ENCODE measurements at places on chromosomes 5 and 9.

DNA sequence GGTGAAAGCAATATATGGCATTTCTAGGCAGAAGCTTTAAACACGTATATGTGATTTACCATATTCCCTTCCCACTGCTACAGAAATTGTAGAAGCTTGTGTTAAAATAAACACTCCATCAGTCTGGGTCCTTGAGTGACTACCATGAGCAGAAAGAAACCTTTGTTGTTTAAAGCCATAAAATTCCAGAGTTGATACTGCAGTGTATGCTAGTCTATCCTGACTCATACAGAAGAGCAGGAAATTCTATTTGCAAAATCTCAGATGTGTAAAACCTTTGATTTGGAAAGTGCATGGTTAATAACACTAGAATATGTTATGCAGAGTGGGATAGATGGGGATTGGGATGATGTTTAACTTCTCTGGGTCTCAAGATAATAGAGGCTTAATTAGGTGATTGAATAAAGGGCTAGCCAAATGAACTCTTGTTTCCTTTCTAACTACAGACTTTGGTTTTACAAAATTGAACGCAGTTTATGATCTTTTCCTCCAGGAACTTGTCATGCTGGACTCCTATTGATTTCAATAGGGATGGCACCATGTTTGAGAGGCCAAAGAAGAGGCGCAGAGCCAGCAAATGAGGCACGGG is 282.7 kb upstream of the VLDLR start:
- no peak for DNase-seq

GRCh38 chr5:172274951-172275753 is 8.4 kb downstream of the UBTD2 start:
- peak; percentile 28 for DNase-seq

DNA sequence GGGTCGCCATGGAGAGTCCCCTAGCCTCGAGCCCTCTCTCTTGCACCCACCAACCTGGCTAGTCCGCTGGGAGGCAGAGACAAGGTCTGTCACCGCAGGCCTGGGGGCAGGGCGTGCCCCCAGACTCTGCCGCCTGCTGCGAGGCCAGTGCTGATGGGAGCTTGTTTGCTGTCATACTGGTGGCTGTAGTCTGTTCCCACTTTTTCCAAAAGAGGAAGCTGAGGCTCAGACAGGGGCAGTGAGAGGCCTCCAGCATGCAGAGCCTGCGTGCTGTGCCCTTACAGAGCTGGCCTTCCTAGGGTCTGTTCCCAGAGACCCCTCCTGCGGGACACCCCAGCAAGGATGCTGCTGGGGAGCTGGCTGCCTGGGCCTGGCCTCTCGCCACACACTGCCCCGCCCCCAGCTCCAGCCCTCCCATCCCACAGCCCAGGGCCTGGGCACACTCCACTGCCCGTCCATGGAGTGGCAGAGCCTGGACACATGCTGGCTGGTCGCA is 21.0 kb upstream of the SUSD3 start:
- DNase-seq = no peak

GRCh38 chr9:35912791-35913400 is 3.6 kb downstream of the SPAAR start:
- DNase-seq = no peak

DNA sequence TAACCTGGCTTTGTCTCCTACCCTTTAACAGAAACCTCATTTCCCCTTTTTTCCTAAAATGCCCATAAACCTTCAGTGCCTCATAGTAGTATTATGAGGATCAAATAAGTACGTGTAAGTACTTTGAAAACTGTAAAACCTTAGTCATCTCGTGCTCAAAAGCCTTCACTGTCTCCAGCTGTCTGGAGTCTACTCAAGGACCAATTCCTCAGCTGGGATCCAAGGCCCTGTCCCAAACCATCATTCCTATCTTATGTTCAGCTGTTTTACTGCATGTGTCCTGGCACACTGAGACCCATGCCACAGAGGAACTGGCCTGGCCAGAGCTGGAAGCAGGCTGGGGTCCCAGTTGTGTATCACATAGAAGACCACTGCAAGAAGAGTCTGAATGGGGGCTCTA is 15.9 kb downstream of the ADAMTSL1 start:
- DNase-seq = no peak

- DNase-seq = peak; percentile 33
Measured at GRCh38 chr9:81519816-81520495, 169.4 kb downstream of the TLE1 start.

DNA sequence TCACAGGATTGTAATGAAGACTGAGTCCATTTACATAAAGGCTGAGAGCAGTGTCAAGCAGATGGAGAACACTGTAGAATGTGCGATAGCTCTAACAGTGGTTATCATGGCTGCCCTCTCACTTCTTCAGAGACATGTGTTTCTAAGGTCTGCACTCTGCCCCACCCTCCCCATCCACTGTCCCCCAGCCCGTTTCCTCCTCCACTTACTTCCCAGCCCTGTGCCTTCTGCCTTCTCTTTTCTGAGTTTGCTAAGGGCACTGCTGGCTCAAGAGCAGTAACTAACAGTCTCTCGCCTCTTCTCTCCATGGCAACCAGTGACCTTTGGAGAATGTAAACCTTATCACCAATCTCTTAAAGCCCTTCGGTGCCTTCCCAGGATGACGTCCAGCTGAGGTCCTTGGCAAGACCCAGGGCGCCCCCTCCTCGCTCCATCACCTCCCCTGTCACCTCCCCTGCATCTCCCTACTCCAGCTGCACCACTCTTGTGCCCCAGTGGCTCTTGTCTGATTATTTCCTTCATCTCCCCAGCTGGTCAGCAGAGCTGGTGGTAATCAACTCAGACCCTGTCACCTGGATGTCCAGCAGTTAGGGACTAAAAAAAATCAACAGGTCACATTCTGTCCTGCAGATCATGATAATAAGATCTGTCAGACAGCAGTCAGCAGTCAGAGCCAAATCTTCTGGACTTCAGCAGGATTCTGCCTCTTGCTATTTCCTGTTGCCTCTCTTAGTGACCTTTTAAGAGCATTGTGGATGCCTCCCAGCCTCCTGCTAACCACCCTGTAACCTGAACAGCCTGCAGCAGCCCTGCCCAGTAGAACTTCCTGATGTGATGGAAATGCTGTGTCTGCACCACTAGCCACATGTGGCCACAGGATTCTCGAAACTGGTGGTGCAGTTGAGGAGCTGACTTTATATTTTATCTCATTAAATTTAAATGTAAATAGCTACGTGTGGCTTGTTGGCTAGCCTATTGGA is 9.0 kb downstream of the FXN start:
- DNase-seq = peak; percentile 92

DNA sequence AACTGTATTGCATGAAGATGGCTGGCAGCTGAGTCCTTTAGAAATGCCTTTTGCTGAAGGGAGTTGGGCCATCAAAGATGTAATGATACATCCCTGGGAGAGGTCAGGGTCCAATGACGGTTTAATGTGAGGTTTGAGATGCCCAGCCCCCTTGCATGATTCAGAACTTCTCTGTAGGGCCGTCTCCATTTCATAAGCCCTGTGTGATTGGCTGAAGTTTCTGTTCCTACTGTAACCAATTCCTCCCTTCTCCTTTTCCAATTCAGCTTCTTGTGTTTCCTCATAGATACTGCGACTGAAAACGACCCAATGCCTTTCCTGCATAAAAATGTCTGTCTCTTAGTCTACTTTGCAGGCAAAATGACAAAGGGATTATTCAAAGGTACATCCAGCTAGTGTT is 47.9 kb upstream of the ST8SIA4 start:
- DNase-seq = no peak

- DNase-seq = no peak
Measured at GRCh38 chr9:93115486-93116071, 18.5 kb downstream of the NINJ1 start.

- no peak for DNase-seq
Measured at GRCh38 chr9:109171926-109172325, 4.9 kb upstream of the FRRS1L start.

- peak; percentile 65 for DNase-seq
Measured at GRCh38 chr5:107474716-107475489, 195.8 kb downstream of the EFNA5 start.

GRCh38 chr9:122200960-122201595 is 27.7 kb downstream of the LHX6 start:
- DNase-seq = no peak

GRCh38 chr9:3855929-3856328 is 330.1 kb upstream of the RFX3 start:
- peak; percentile 54 for DNase-seq

- no peak for DNase-seq
Measured at GRCh38 chr9:112618385-112619009, 99.4 kb downstream of the INIP start.

DNA sequence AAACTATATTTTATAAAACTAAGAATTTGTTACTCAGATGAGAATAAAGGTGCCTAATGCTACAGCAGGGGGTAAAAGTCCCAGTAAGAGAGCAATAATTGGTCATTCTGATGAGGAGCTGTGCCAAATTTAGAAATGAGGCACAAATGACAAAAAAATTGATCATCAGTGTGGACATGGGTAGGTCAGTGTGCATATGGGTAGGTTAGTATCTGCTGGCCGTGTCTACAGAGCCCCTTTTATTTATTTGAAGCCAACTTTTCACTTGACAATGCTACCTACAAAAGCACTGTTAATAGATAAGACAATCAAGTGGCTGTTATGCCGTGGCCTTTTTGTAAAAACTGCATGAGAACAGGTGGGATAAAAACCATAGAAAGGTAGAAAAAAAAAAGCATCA is 454.6 kb downstream of the RAB3C start:
- no peak for DNase-seq
